CD4-positive, alpha-beta T cell treated with Interleukin-21 for 1 hour (primary cell): ENCODE measurements at places on chromosomes 3 and 15.

DNA sequence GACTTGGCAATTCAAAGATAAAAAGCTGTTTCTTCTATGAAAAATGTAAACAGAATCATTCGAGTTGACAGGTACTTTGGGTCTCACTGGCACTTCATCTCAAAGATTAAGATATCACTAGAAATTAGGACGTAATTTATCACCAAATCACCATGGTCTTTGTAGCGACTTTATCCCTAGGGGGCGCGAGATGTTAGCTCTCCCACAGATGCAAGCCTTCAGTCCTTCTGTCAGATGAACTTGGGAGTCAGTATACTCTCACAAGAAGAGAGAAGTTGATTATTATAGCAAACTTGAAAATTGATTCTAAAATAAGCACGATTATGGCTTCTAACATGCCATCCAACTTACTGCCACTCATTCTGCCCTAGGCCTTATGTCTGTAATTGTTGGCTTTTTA is 150.3 kb downstream of the ALCAM start:
- DNase-seq: no peak

DNA sequence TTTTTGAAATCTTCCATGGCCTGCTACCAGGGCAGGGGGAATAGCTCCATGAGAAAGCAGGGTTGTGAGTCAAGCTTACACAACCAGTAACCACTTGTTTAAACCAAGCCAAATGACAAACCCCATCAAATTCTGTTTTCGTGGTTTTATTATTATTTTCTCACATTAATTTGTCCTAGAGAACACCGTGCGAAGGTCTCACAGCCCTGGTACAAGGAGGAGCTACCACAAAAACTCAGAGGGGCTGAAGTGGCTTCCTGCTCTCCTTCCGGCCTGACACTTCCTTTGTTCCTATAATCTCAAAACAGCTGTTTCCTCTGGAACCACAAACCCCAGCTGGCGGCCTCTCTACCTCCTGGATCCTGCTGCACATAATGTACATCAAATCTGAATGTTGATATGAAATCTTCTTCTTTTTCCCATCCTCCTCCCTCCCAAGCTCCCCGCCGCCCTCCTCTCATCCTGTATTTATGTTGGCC is 375.9 kb downstream of the MCTP2 start:
- no peak for DNase-seq

DNA sequence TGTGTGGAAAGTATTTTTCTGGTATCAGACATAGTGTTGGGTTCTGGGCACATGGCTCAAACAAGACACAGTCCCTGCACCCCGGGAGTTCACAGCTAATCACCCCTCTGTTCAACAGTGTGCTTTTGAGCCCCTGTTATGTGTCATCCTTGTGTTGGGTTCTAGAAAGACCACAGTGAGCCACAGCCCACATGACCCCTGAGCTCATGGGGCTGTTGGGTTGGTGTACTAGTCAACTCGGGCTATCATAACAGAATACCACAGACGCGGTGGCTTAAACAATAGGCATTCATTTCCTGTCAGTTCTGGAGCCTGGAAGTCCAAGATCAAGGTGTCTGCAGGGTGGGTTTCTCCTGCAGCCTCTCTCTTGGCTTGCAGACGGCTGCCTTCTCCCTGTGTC is 100.0 kb downstream of the DNAJB8 start:
- DNase-seq: no peak

GRCh38 chr3:36969540-36970432 is 23.1 kb downstream of the EPM2AIP1 start:
- peak; percentile 71 for DNase-seq

DNA sequence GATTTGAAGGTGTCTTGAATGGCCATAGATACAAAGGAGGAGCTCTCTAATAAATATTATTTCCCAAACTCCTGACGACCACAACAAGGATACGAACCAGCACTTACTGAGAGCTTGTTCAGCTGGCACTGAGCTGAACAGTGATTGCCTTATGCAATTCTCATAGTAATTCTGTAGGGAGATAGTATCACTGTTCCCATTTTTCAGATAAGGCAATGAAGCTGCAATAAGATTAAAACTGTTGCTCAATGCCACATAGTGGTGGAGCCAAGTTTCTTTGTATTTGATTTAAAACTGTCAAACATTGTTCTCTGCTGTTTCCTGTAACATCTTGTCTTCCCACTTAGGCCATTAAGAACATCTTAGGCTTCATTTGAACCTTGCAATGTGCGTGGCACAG is 163.9 kb downstream of the RPLP1 start:
- DNase-seq: no peak

DNA sequence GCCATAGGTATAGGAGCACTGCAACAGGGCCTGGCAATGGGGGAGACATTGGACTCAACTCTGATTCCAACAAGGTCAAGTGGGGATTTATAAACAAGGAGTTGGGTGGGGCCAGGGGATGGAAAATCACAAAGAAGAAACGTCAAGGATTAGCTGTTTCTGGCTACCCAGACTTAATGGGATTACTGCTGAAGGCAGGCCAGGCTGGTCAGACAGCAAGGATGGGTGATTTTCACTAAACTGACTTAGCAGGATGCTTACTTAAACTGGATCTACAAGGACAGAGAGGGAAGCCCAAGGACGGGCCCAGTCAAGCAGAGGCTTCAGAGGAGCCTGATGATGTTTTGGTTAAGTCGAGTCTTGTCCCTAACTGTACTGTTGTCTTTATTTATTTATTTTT is 76.2 kb downstream of the USP13 start:
- DNase-seq: no peak

GRCh38 chr3:60973321-60973720 is 277.9 kb downstream of the FHIT start:
- DNase-seq: no peak

DNA sequence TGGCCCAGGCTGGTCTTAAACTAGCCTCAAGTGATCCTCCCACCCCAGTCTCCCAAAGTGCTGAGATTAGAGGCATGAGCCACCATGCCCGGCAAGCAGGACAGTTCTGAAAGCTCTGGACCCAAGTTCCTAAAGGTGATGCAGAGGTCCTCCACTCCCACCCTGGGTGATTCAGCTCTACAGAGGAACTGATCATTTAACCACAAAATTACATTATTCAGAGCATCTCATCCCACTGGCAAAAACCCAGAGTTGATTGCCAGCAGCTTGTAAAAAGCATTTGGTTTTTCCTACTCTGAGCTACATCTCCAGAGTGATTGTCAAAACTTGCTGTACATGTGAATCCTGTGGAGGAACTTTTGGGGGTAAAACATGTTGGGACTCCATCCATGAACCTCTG is 60.2 kb downstream of the SLTM start:
- DNase-seq: no peak

GRCh38 chr15:93289941-93290617 is 201.1 kb upstream of the RGMA start:
- no peak for DNase-seq

GRCh38 chr15:76978522-76979330 is 16.2 kb upstream of the PSTPIP1 start:
- DNase-seq: no peak

DNA sequence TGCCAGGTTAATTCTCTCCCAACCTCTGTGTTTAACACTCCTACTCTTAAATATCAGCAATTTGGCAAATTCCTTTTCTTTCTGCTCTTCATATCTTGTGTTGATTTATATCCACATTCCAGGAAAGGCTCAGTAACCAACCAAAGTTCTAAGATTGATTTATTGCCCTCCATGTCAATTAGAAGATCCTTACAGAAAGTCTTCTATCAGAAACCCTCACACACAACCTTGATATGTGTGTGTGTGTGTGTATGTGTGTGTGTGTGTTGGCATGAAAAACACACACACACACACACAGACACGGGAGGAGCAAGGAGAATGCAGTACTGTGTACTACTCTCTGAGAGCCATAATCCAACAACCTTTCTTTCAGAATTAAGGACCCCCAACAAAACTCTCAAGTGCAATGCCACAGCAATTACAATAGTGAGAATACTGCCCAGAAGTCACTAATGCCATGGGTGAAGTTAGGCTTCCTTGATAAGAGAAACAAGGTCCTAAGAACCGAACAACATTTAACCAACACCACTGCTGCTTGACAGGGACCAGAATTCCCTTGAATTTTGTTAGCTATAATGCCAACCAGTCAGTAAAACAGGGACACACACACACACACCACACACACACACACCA is 1.1 kb downstream of the LSAMP start:
- no peak for DNase-seq

DNA sequence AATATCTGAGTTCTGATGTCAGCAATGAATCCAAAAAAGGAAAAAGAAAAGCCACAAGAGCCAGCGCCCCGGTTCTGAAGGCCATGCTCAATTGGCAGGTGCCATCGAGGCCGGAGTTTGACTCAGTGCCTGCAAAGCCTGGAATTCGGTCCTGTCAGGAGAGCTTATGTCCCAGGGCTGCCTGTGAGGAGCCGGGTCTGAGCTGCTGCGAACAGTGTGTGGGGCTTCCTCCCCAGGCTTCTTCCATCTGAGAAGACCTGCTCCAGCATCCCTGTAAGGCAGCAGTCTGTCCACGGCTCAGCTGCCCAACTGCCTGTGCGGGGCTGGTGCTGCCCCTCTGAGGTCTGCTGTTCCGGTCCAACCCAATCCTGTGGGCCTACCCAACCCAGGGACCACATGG is 46.1 kb downstream of the ROPN1B start:
- no peak for DNase-seq

- no peak for DNase-seq
Observed at GRCh38 chr15:27628486-27628885, 470.6 kb downstream of the OCA2 start.

- DNase-seq: no peak
Observed at GRCh38 chr3:125479091-125479490, 40.9 kb downstream of the SNX4 start.

DNA sequence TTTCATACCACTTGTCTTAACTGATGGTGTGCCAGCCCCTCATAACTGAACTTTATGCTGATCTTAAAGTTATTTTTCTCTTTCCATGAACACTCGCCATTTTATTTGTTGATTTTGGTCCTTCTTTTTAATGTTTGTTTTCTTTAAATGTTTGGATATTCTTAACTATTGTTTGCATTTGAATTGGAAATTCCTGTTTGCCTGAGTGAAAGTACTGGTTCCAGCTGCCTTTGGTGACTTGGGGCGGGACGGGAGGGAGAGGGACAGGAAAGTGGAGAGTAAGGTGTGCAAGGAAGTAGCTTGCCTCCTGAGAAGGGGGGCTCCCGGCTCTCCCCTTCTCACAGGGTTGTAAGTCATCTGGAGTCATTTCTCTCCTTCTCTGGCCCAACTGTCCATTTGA is 287.1 kb upstream of the PPP2R3A start:
- DNase-seq: no peak

DNA sequence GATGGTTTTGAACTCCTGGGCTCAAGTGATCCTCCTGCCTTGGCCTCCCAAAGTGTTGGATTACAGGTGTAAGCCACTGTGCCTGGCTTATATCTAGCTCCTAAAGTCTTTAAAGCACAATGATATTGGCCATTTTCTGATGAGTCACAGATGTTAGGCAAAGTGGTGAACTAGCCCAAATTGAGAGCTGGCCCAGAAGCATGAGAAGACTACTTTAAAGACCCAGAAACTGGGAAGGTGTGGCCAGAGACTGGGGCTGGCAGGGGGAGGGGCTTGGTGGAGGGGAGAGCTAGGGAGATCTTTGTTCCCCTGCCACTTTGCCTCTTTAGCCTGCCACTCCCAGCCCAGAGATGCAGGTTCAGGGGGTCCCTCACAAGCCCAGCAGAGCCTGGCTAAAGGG is 21.6 kb downstream of the CHRNA3 start:
- no peak for DNase-seq

DNA sequence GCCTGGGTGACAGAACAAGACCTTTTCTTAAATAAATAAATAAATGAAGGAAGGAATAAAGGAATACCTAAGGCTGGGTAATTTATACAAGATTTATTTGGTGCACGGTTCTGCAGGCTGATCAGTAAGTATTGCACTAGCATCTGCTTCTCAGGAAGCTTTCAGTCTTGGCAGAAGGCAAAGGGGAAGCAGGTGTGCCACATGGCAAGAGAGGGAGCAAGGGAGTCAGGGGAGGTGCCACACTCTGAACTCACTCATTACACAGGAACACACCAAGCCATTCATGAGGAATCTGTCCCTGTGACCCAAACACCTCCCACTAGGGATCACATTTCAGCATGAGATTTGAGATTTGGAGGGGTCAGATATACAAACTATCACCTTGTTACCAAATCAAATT is 56.4 kb downstream of the PRKCI start:
- DNase-seq: no peak

GRCh38 chr3:46860017-46860809 is 3.0 kb downstream of the MYL3 start:
- DNase-seq: peak; percentile 19

DNA sequence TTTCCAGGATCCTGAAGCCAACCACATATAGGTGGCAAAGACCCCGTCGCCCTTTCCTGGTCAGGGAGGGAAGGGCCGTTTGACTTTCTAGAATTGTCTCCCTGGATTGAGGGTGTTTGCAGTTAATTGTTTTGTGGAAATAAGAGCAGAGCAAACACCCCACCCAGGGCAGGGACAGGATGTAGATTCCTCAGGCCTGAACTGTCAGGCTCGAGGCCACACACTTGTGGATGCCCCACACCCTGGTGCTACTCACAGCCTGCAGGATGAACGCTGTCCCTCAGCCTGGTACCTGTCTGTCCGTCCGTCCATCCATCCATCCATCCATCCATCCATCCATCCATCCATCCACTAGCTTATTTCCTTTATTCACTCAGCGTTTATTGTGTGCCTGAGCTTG is 29.9 kb upstream of the FLNB start:
- DNase-seq: no peak

GRCh38 chr3:88226910-88227309 is 77.2 kb downstream of the C3orf38 start:
- no peak for DNase-seq

- DNase-seq: peak; percentile 61
Observed at GRCh38 chr3:11651900-11652299, 8.2 kb upstream of the VGLL4 start.

- DNase-seq: no peak
Observed at GRCh38 chr15:60782316-60782715, 303.4 kb upstream of the ICE2 start.

GRCh38 chr3:31449318-31449717 is 83.4 kb upstream of the STT3B start:
- DNase-seq: no peak

DNA sequence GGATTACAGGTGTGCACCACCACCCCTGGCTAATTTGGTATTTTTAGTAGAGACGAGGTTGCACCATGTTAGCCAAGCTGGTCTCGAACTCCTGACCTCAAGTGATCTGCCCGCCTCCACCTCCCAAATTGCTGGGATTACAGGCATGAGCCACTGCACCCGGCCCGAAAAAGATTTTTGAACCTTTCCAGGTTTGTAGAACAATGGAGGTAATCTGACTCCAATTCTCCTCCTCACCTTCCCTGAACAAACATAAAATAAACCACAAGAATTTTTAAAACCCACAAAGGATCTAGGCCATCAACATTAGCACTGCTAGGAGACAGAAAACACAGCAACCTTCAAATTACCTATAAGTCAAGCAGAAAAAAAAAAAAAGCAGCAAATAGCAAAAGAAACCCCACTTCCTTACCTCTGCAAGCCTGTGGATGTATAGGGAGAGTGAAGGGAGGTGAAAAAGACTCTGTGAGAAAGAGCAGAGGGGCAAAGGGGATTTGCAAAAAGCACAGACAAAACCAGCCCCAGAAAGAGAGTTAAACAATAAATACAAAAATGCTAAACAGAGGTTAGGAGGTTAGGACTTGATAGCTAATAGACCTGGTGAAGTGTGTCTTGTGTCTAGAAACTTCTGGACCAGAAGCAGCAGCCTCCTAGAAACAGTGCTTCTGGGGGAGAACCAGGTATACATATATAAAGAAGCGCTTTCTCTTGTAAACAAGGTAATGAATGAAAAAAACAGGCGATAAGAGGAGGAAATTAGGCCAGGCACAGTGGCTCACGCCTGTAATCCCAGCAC is 32.1 kb downstream of the TFDP2 start:
- DNase-seq: no peak
